SHP77 (cell line): ENCODE measurements at places on chromosomes 2 and 18.

- DNase-seq = no peak
Measured at GRCh38 chr2:179536185-179536584, 271.6 kb upstream of the SESTD1 start.

DNA sequence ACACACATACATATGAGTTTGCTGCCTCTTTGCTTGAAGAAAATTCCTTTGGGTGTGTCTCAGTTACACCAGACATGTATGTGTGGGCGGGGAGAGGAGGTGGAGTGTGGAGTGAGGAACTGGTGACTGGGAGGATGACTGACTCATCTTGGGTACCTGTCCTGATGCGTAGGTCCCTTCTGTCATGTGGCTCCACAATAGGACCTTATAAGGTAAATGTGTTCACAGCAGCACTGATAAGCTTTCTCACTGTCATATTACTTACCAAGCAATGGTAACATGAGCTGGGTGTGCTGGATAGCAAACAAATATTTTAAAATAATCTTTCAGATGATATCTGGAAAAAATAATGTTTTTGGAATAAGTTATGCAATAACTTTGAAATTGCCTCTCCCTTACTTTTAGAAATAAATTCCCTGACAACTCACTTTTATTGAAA, 45.1 kb downstream of the SLC9A2 start:
- no peak for DNase-seq

- DNase-seq = no peak
Measured at GRCh38 chr2:223273995-223274394, 222.0 kb downstream of the KCNE4 start.

GRCh38 chr18:49517483-49517882, 30.4 kb upstream of the C18orf32 start:
- no peak for DNase-seq

DNA sequence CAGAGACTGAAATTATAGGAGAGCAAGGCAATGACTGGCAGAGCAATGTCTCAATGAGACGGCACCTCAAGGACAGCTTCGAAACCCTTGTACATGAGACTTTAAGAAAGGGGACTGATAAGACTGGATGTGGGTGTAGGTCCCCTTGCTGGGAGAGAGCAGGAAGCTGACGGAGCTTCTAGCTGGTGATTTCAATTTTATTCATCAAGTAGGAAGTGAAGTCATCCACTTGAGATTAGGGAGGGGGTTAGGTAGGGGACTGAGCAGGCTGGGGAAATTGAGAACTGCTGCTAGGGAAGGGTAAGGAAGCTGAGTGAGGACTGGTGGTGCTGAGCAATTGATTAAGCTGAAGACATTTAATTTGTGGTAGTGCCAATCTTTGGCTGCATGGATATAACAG, 99.5 kb upstream of the ITGB6 start:
- DNase-seq = no peak

DNA sequence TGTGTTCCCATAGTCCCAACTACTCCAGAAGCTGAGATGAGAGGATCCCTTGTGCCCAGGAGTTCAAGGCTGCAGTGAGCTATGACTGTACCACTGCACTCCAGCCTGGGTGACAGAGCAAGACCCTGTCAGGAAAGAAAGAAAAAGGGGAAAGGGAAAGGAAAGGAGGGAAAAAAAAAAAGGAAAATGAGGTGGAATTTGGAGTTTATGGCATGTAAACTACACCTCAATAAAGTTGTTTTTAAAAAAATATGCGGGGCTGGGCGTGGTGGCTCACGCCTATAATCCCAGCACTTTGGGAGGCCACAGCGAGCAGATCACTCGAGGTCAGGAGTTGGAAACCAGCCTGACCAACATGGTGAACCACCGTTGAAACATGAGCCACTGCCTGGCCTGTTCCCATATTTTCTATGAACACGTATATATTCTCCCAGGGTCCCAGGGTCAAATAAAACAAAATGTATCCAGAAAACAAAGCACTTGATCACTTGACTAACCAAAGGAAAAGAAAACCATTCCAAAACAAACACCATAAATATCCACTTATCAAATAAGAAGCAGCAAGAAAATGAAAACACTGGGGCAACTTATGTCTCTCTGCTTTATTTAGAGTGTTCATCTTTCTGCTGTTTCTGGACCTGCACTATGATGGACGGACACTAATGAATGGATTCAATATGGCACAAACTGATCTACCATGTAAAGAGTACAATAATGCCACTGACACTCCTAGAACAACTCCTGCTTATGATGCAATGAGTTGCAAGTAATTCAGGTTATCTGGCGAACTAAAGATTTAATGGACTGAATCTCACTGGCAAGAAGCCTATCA, 56.8 kb downstream of the ASXL2 start:
- DNase-seq = no peak

DNA sequence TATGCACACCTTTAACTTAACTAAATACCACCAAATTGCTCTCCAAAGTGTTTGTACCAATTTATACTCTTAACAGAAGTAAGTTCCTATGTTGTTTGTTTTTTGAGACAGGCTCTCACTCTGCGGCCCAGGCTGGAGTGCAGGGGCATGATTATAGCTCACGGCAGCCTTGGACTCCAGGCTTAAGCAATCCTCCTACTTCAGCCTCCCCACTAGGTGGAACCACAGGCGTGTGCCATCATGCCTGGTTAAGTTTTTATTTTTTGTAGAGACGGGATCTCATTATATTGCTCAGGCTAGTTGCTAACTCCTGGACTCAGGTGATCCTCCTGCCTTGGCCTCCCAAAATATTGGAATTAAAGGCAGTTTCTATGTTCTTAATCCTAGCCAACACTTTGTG, 13.1 kb upstream of the NAB1 start:
- no peak for DNase-seq

DNA sequence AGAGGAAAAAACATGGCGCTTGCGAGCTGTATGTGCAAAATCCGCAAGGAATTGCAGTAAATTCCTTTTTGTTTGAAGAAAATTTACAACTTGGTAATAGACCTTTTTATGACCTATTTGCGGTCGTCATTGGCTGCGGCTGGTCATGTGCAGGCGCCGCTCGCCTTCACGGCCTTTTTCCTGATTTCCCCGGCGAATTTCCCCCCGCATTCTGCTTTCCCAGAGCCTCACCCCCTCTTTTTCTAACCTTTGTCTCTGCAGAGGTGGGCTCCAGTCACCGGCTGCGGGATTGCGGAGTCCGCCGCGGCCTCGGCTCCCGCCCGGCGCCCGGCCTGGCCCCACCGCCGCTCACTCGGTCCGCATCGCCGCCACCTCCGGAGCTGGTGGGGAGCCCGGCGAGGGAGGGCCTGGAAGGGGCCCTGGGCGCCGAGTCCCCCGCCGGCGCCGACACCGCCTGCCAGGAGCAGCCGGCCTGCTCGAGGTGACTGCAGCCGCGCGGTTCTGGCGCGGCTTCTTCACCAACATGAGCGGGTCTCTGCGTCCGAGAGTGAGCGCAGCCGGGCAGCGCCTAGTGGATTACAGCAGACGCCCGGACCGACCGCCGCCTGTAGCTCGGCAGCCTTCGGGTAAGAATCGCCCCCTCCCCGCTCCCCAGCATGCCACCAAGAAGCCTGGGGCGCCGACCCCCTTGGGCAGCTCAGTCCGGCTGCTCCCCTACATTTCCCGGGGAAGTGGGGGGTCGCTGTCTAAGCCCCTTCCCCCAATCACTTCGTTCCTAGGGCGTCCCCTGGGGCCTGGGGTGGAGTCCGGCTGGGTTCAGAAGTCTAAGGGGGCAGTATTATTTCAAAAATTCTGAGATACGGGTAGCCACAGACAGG, 7.1 kb downstream of the HOXD8 start:
- no peak for DNase-seq

- DNase-seq = no peak
Measured at GRCh38 chr2:168114619-168115018, 132.8 kb downstream of the STK39 start.
